B cell (primary cell): ENCODE measurements at places on chromosomes 13 and 19. TPM values are rescaled to one million over a fixed set of nuclear protein-coding genes. Genes with fewer than 3 reads are reported as not detected.

ATP5F1D gene
- polyA plus RNA-seq, result 145 and 166 TPM in 2 replicates

SYCN gene
- polyA plus RNA-seq, result not detected in 2 replicates

CGB5 gene
- polyA plus RNA-seq, result not detected in 2 replicates

CEACAM7 gene
- polyA plus RNA-seq, result not detected in 2 replicates

TEX29 gene
- 0.66 and 1.3 TPM in 2 replicates for polyA plus RNA-seq

DNA sequence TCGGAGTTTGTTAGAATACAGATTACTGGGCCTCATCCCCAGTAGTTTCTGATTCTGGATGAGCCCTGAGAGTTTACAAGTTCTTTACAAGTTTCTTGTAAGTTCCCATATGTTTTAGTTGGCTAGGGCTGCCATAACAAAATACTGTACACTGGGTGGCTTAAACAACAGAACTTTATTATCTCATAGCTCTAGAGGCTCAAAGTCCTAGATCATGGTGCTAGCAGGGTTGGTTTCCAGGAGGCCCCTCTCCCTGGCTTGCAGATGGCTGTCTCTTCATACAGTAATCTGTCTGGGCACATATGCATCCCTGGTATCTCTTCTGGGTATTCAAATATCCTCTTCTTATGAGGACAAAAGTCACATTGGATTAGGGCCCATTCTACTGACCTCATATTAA is 167.2 kb downstream of the KLF5 start:
- no peaks in the 10 kb centered on the region for H3K27me3 ChIP-seq
- H3K27ac ChIP-seq, result no peak overlapping the region
- no peak overlapping the region for H3K4me3 ChIP-seq
- H3K4me1 ChIP-seq, result no peaks in the 10 kb centered on the region

- DNase-seq, result no peak
- no peaks in the 10 kb centered on the region for H3K36me3 ChIP-seq
- H3K27me3 ChIP-seq, result no peaks in the 10 kb centered on the region
- no peak overlapping the region for H3K27ac ChIP-seq
Observed at GRCh38 chr13:53124623-53125022, 96.0 kb downstream of the OLFM4 start.

- DNase-seq, result peak; percentile 68
- H3K36me3 ChIP-seq, result no peaks in the 10 kb centered on the region
- H3K4me1 ChIP-seq, result peaks cover 49% of the 10 kb centered on the region
- peaks cover 4% of the 10 kb centered on the region for H3K27me3 ChIP-seq
- H3K27ac ChIP-seq, result peak within 1 kb of the TSS; percentile 55
- peak within 1 kb of the TSS; percentile 65 for H3K4me3 ChIP-seq
Observed at GRCh38 chr19:3606690-3607289, at the start of gene TBXA2R. TBXA2R (minus strand) TSS chr19:3606875; CDS start chr19:3600634, 6,241 bp downstream.

GRCh38 chr19:14835011-14835410 is at the start of the genes OR7A5 and OR7C1:
OR7A5 (minus strand) TSS chr19:14835185; CDS start chr19:14828241, 6,944 bp downstream.
OR7C1 (minus strand) TSS chr19:14835185; CDS start chr19:14800136, 35,049 bp downstream.
- H3K4me1 ChIP-seq, result no peaks in the 10 kb centered on the region
- no peak within 1 kb of the TSS for H3K27ac ChIP-seq
- no peak for DNase-seq

DNA sequence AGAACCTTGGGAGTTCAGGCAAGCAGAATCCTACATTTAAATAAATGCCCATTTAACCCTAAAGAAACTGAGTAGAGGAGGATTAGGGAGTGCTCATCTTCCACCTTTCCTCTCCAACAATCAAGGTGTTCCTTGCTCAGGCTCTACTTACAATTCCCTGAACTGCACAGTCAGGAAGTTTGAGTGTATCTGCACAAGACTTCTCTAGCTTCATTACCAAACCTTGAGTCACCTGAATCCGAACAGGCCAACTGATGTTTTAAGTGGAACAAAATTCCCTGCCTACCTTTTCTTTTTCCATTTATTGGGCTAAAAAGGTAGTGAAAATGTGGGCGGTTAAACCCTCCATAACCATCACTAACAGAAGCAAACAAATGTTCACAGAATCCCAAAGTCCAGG is 78.3 kb downstream of the FOXO1 start:
- no peaks in the 10 kb centered on the region for H3K27me3 ChIP-seq
- no peak overlapping the region for H3K4me3 ChIP-seq
- H3K27ac ChIP-seq, result peak overlapping the region; percentile 85
- DNase-seq, result no peak

- H3K36me3 ChIP-seq, result no peaks in the 10 kb centered on the region
- H3K27me3 ChIP-seq, result no peaks in the 10 kb centered on the region
- H3K4me1 ChIP-seq, result no peaks in the 10 kb centered on the region
- no peak overlapping the region for H3K4me3 ChIP-seq
- no peak overlapping the region for H3K27ac ChIP-seq
- DNase-seq, result no peak
Observed at GRCh38 chr19:19342086-19343015, 21.7 kb downstream of the MAU2 start.

DNA sequence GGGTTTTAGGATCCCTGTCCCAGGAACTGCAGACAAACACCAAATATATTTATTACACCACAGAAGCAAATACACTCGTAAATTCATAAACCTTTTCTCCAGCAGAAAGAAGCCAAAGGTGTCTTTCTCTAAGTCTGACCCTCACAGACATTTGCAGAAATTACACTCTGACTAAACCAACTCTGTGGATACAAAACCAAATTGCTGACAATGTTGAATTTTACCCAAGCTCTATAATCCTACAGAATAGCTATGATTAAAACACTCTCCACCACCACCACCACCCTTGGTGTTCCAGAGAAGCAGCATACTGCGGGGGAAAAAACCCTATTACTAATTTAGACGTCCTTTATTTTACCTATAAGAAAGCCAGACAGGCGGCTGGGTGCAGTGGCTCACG is 5.2 kb downstream of the ZNF564 start:
- no peaks in the 10 kb centered on the region for H3K27me3 ChIP-seq
- DNase-seq, result no peak
- H3K4me1 ChIP-seq, result peaks cover 11% of the 10 kb centered on the region
- H3K27ac ChIP-seq, result no peak overlapping the region

- no peaks in the 10 kb centered on the region for H3K36me3 ChIP-seq
- no peak overlapping the region for H3K4me3 ChIP-seq
- DNase-seq, result no peak
- no peak overlapping the region for H3K27ac ChIP-seq
- H3K4me1 ChIP-seq, result no peaks in the 10 kb centered on the region
- no peaks in the 10 kb centered on the region for H3K27me3 ChIP-seq
Observed at GRCh38 chr13:32334671-32335070, 19.4 kb downstream of the BRCA2 start.

DNA sequence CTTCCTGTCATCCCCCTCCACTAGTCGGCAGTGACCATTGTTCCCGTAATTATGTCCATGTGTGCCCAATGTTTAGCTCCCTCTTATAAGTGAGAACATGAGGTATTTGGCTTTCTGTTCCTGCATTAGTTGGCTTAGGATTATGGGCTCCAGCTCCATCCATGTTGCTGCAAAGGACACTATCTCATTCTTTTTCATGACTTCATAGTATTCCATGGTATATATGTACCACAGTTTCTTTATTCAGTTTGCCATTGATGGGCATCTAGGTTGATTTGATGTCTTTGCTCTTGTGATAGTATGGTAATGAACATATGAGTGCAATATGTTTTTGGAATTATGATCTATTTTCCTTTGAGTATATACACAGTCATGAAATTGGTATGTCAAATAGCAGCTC is 522.1 kb downstream of the DCT start:
- no peaks in the 10 kb centered on the region for H3K4me1 ChIP-seq
- H3K4me3 ChIP-seq, result no peak overlapping the region
- H3K27ac ChIP-seq, result no peak overlapping the region
